CD4-positive, alpha-beta T cell treated with Interleukin-15 for 4 hours (primary cell): ENCODE measurements at places on chromosomes 6 and 20.

GRCh38 chr6:47434372-47435253 is 43.0 kb upstream of the CD2AP start:
- DNase-seq = no peak

GRCh38 chr20:53699906-53700305 is 106.3 kb upstream of the ZNF217 start:
- no peak for DNase-seq

DNA sequence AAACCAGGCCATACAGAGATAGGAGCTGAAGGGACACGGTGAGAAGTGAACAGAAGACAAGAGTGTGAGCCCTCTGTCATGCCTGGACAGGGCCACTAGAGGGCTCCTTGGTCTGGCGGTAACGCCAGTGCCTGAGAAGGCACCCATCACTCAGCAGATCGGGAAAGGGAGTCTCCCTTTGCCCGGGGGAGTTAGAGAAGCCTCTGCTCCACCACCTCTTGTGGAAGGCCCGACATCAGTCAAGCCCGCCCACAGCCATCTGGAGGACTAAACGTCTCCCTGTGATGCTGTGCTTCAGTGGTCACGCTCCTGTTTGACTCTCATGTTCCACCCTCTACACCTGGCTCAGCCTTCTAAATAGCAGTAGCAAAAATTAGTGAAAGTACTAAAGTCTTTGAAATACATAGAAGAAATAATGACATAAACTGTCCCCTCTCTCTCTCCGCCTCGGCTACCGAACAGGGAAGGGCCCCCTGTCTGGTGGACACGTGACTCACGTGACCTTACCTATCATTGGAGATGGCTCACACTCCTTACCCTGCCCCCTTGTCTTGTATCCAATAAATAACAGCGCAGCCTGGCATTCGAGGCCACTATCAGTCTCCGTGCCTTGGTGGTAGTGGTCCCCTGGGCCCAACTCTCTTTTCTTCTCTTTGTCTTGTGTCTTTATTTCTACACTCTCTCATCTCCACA is 66.7 kb downstream of the RPP21 start:
- peak; percentile 68 for DNase-seq

DNA sequence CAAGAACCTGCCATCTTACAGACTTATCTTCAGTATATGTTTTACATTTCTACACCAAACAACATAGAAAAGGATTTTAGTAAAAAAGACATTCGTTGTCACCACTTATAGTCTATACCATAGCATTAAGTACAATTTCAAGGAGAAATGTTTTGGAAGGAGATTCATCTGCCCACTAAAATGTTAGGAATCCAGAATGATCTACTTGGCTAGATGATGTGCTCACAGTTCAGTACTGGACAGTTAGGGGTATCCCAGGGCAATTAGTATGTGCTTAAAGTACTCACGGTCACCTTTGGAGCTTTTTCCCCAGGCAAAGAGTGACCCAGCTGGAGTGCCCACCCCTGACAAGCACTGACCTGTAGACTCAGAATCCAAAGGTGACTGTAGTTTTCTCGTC is 222.9 kb downstream of the SLC24A3 start:
- DNase-seq = no peak

DNA sequence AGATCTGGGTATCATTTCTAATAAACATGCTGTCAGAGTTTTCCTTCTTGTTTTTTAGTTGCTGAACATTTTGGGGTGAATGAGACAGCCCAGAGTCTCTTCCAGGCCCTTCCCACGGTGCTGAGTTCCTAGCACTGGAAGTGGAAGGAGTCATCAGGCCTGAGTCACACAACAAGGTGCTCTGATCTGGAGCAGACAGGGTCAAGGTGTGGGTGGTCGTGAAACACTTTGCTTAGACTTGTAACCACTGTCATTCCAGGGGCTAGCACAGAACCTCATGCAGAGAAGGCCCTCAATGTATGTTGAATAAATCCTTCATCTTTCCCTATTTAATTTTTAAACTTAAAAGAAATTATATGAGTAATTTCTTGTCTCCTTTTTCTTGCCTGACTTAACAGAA is 60.6 kb downstream of the TXLNB start:
- DNase-seq = no peak

DNA sequence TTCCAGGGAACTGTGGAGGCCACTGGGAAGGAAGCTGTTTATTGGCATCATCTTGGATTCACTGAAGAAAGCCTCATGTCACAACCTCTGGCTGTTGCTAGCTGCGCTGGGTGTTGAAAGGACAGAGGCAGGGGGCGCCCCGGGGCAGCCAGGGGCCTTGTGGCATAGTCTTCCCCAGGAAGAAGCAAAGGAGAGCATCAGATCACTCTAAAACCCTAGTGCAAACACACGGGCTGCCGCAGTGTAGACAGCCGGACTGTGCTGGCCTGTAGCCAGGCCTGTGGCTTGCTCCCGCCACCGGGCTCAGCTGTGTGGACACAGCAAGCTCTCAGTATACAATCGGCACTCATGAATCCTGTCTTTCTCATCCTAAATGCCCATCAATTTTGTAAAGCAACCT is 23.8 kb upstream of the SMOC2 start:
- no peak for DNase-seq

GRCh38 chr20:18252597-18253451 is 35.5 kb upstream of the ZNF133 start:
- DNase-seq = no peak

DNA sequence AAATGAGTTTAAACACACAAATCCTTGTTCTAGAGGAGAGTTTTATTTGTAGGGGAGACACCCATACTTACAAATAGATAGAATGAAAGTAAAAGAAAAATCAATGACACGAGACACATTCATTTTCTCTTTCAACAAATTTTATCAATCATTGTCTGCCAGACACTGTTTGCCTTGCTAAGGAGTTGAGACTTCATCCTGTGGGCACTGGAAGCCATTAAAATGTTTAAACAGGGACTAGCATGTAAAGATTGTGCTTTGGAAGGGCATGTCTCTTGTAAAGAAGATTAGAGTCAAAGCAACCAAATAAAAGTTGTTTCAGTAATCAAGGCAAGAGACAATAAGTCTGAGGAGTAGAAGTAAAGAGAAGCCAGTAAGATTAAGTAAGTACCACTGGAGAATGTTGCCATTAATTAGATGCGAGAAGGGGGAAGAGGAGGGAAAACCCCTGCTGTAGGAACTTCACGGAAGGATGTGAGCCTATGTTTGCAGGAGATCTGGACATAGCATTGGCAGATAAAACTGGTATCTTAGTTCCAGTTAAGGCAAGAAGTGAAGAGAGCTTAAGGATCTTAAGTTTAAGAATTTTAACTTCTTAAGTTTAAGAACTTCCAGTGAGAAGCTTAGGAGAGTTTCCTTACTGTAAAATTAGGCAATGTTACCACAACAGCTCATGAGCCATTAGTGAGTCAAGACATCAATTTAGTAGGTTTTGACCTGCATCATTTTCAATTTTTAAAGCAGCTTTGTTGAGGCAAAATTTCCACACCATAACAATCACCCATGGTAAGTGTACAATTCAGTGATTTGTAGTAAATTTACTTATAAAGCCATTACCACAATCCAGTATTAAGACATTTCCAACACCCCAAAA is 117.0 kb upstream of the UST start:
- DNase-seq = no peak

DNA sequence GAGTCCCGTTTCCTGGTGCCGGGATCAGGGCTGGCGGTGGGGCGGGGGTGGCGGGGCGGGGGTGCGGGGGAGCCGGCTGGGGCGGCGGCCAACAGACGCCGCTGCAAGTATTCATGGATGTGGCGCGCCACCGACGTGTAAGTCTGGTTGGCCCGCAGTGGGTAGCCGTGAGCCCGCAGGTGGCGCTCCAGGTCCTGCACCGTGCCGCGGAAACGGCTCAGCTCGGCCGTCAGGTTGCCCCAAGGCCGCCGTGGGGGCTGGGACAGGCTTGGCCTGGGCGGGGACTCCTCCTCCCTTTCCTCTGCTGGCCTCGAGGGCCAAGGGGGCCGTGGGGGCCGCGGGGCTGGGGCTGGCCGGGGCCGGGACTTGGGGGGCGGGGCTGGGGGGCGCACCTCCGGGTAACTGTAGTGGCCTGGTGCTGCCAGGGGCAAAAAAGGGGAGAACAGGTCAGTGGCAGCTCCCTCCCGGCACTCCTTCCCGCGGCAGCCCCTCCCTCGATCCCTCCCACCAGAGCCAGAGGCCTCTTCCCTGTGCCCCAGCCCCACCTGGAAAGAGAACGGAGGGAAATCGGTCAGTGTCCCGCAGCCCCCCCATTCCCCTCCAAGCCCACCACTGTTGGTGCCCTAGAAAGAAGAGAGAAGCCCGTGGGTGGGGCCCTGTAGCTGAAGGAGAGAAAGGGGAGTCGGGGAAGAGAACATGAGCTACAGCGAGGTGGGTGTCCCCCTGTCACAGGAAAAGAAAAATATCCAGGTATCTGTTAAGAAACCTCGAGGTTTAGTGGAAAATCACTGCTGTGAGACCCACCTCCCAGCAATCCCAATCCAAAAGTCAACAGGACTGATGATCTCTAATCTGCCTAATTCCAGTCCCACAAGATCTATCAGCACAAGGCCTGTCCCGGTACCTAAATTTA is 21.3 kb downstream of the TNXB start:
- DNase-seq = peak; percentile 59

GRCh38 chr6:52594221-52594620 is 17.4 kb upstream of the TRAM2 start:
- no peak for DNase-seq
